ENCODE measurements at places on chromosomes 12 and 14. TPM values are rescaled to one million over a fixed set of nuclear protein-coding genes. Genes with fewer than 3 reads are reported as not detected.
A peak's percentile ranks its signal among the peaks of the same experiment; 100 is the strongest.

DNA sequence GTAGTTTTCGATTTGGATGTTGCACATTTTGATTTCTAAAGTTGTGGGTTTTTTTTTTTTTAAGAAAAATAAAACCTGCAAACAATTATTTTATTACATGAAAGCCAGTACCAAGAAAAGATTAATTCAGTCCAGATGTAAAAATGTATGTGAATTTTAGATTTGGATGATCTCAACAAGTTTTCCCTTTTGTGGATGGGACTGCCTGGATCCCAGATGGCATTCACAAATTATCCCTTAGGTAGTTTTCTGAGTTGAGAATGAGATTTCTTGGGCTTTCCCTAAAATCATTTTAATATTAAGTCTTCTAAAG, 2.8 kb downstream of the FRMD6 start:
- H3K4me1 ChIP-seq: peaks cover 36% of the 10 kb centered on the region
- DNase-seq: peak; percentile 51
- peak overlapping the region; percentile 97 for H3K4me3 ChIP-seq

- no peak for DNase-seq
- H3K4me1 ChIP-seq: no peaks in the 10 kb centered on the region
- H3K27ac ChIP-seq: no peak overlapping the region
- H3K4me3 ChIP-seq: no peak overlapping the region
- H3K27me3 ChIP-seq: no peaks in the 10 kb centered on the region
Measured at GRCh38 chr14:105220699-105221597, 27.4 kb upstream of the BTBD6 start.

- H3K4me3 ChIP-seq: no peak overlapping the region
- no peak overlapping the region for H3K27ac ChIP-seq
- no peaks in the 10 kb centered on the region for H3K27me3 ChIP-seq
- no peaks in the 10 kb centered on the region for H3K36me3 ChIP-seq
- H3K4me1 ChIP-seq: peaks cover 7% of the 10 kb centered on the region
Measured at GRCh38 chr12:89889062-89889461, 180.4 kb upstream of the ATP2B1 start.

DNA sequence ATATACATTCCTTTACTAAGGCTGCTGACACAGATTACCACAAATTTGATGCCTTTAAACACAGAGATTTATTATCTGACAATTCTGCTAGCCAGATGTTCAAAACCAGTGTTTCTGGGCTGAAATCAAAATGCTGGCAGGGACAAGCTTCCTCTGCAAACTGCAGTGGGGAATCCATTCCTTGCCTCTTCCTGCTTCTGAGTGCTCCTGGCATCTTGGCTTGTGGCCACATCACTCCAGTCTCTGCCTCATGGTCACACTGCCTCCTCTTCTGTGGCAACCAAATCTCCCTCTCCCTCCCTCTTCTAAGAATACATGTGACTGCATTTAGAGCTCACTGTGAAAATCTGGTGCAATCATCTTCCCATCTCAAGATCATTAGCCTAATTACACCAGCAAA, 235.7 kb downstream of the TTC8 start:
- peak; percentile 6 for DNase-seq
- H3K27me3 ChIP-seq: no peaks in the 10 kb centered on the region
- no peaks in the 10 kb centered on the region for H3K4me1 ChIP-seq
- H3K36me3 ChIP-seq: no peaks in the 10 kb centered on the region
- H3K27ac ChIP-seq: no peak overlapping the region

- peaks cover 68% of the 10 kb centered on the region for H3K27me3 ChIP-seq
- no peak overlapping the region for H3K4me3 ChIP-seq
- no peaks in the 10 kb centered on the region for H3K36me3 ChIP-seq
- DNase-seq: no peak
- H3K27ac ChIP-seq: no peak overlapping the region
- no peaks in the 10 kb centered on the region for H3K4me1 ChIP-seq
Measured at GRCh38 chr14:69855180-69855832, 23.9 kb upstream of the SMOC1 start.

GRCh38 chr12:83122623-83122934, 435.9 kb downstream of the TMTC2 start:
- peak; percentile 64 for DNase-seq
- peaks cover 9% of the 10 kb centered on the region for H3K4me1 ChIP-seq
- no peaks in the 10 kb centered on the region for H3K27me3 ChIP-seq
- no peaks in the 10 kb centered on the region for H3K36me3 ChIP-seq
- peak overlapping the region; percentile 79 for H3K4me3 ChIP-seq
- H3K27ac ChIP-seq: peak overlapping the region; percentile 27

GRCh38 chr12:101619026-101619786, 24.4 kb downstream of the MYBPC1 start:
- no peak overlapping the region for H3K27ac ChIP-seq
- H3K27me3 ChIP-seq: no peaks in the 10 kb centered on the region
- H3K4me1 ChIP-seq: no peaks in the 10 kb centered on the region
- DNase-seq: no peak

GRCh38 chr12:45986641-45987339, 3.6 kb downstream of the SCAF11 start:
- H3K4me1 ChIP-seq: peaks cover 23% of the 10 kb centered on the region
- H3K27ac ChIP-seq: peak overlapping the region; percentile 99
- no peaks in the 10 kb centered on the region for H3K36me3 ChIP-seq
- H3K27me3 ChIP-seq: no peaks in the 10 kb centered on the region
- DNase-seq: peak; percentile 35
- peak overlapping the region; percentile 80 for H3K4me3 ChIP-seq

GRCh38 chr12:108777156-108777555, 45.8 kb upstream of the CORO1C start:
- no peaks in the 10 kb centered on the region for H3K27me3 ChIP-seq
- no peaks in the 10 kb centered on the region for H3K36me3 ChIP-seq
- no peak for DNase-seq

GRCh38 chr14:101361451-101362433, 199.6 kb upstream of the DIO3 start:
- H3K4me1 ChIP-seq: no peaks in the 10 kb centered on the region
- H3K27me3 ChIP-seq: peaks cover 33% of the 10 kb centered on the region
- H3K27ac ChIP-seq: no peak overlapping the region
- no peaks in the 10 kb centered on the region for H3K36me3 ChIP-seq

DNA sequence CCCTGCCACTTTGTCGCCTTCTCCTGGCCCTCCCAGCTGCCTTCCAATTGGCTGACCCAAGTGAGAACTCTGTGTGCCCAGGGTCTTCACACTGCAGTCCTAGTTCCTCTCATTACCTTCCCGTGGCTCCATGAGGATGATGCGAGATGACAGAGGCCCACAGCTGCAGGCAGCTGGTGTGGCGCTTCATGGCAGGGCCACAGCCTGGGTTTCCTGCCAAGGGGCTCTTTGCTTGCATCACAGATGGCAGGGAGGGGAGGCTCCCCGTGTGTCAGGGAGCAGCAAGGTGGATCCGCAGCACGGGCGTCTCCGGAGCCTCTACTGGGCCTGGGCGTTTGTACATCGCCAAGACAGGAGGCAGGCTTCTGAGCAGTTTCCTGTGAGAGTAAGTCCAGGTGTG, 28.9 kb downstream of the DEGS2 start:
- no peak overlapping the region for H3K4me3 ChIP-seq
- peaks cover 35% of the 10 kb centered on the region for H3K4me1 ChIP-seq
- DNase-seq: no peak
- no peaks in the 10 kb centered on the region for H3K36me3 ChIP-seq
- no peak overlapping the region for H3K27ac ChIP-seq
- H3K27me3 ChIP-seq: no peaks in the 10 kb centered on the region

GRCh38 chr14:95503365-95504134, 12.9 kb downstream of the SYNE3 start:
- DNase-seq: no peak
- H3K4me1 ChIP-seq: peaks cover 38% of the 10 kb centered on the region
- H3K27me3 ChIP-seq: no peaks in the 10 kb centered on the region
- H3K27ac ChIP-seq: peak overlapping the region; percentile 50

DNA sequence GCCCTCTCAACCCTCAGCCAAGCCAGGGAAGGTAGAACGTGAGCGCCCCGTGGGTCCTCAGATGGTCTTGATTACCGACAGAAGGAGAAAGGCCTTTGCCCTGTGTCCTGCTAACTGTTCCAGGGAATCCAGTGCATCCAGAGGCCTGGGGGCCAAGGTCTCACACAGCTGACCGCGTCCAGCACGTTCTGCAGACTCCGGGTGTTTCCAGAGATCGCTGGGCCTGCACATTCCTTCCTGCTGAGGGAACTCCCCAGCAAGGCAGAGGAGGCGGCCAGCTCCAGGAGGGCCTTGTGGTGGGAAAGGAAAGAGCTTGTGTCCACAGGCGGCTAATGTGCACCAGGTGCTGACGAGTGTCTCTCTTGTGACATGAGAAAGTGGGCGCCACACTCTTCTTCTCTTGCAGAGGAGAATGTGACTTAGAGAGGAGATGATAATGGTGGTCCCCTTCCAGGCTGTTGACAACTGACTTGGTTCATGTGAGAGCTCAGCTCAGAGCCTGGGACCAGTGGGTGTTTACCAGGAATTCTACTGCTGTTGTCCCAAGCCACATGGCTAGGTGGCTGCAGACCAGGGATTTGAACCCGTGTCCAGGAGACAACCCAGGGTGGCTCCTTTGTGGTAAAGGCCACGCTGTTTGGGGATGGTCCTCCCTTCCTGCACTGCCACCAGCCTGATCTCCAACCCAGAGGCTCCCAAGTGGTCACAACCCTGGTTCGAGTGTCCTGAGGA, 46.8 kb upstream of the DLK1 start:
- H3K4me3 ChIP-seq: no peak overlapping the region
- no peaks in the 10 kb centered on the region for H3K36me3 ChIP-seq
- peak; percentile 78 for DNase-seq
- H3K4me1 ChIP-seq: 0 out of 2 replicates have a peak, but pooled peaks cover 6% of the 10 kb centered on the region
- peaks cover 32% of the 10 kb centered on the region for H3K27me3 ChIP-seq
- H3K27ac ChIP-seq: no peak overlapping the region

- no peak overlapping the region for H3K27ac ChIP-seq
- peaks cover 28% of the 10 kb centered on the region for H3K36me3 ChIP-seq
- no peak overlapping the region for H3K4me3 ChIP-seq
- no peak for DNase-seq
- no peaks in the 10 kb centered on the region for H3K27me3 ChIP-seq
- H3K4me1 ChIP-seq: no peaks in the 10 kb centered on the region
Measured at GRCh38 chr12:116934908-116935705, 24.4 kb downstream of the FBXW8 start.

GRCh38 chr14:93962701-93963601, 13.4 kb downstream of the ASB2 start:
- H3K4me3 ChIP-seq: no peak overlapping the region
- no peak overlapping the region for H3K27ac ChIP-seq
- peaks cover 23% of the 10 kb centered on the region for H3K4me1 ChIP-seq
- no peaks in the 10 kb centered on the region for H3K27me3 ChIP-seq

DNA sequence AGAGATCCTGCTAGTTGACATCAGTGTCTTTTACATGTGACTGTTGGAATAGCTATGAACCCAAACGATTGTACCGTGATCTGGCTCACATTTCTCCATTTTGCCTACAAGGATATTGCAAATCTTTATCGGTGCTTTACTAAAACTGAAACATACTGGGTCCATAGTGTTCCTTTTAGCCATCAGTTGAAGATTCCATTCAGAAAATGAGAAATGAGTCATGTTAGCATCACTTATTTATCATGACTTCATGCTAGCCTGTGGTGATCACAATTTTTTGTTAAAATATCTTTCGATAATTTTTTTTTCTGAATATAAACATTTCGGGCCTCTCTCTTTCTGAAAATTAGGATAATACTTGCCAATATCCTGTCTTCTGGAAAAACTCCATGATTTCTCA, 210.3 kb downstream of the EGLN3 start:
- no peak overlapping the region for H3K4me3 ChIP-seq
- no peaks in the 10 kb centered on the region for H3K27me3 ChIP-seq
- H3K27ac ChIP-seq: no peak overlapping the region

GRCh38 chr12:131911851-131912477, 17.1 kb upstream of the PUS1 start:
- DNase-seq: no peak
- H3K27ac ChIP-seq: 0 out of 2 replicates have a peak overlapping the region, but pooled peaks have one; percentile 19
- H3K4me1 ChIP-seq: peaks cover 8% of the 10 kb centered on the region
- H3K4me3 ChIP-seq: no peak overlapping the region

DNA sequence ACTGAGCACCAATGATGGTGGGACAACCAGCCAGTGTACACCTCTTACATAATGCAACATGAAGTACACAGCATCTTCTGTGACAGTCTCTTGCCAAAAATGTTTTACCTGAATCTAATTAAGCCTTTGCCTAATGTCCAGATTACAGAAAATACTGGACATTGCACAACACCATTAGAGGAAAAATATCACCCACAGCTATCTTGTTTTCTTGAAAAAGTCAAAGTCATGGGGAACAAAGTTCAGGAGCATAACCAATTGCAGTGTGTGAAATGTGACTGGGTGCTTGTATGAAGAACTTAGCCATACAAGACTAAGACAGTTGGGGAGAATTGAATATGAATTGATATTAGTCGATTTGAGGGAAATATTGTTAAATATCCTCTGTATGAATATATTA, 12.1 kb upstream of the ANO6 start:
- no peak for DNase-seq
- no peak overlapping the region for H3K4me3 ChIP-seq
- no peaks in the 10 kb centered on the region for H3K4me1 ChIP-seq
- no peak overlapping the region for H3K27ac ChIP-seq
- no peaks in the 10 kb centered on the region for H3K27me3 ChIP-seq

GRCh38 chr14:33413381-33413780, 474.7 kb downstream of the NPAS3 start:
- H3K27me3 ChIP-seq: no peaks in the 10 kb centered on the region
- DNase-seq: no peak
- no peak overlapping the region for H3K27ac ChIP-seq
- no peak overlapping the region for H3K4me3 ChIP-seq
- H3K4me1 ChIP-seq: no peaks in the 10 kb centered on the region

DNA sequence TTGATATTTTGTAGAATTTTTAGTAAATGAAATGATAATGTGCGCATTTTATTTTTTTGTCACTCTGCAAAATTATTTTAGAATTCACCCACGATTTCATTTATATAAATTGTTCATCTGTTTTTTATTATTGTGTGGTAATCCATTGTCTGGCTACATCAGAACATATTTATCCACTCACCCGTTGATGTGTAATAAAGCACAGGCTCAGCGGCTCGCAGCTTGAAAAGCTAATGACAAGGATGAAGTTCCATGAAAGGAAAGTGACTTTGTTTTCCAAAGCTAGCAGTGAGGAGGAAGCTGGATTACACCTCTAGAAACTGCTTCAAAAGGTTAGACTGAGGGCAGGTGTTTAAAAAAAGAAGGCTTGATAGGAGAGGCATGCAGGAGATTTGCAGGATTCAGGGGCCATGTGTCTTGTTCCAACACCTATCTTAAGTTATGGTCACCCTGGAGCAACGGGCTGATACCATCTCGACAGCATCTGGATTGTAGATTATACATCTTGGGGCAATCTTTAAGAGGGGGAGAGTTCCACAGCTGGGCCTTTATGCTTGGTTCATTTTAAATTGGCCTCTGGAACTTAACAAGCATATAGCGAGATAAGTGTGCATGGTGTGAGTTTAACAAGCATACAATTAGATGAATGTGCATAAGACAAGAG, 194.1 kb downstream of the TMTC3 start:
- peak overlapping the region; percentile 17 for H3K27ac ChIP-seq
- H3K4me3 ChIP-seq: no peak overlapping the region
- no peaks in the 10 kb centered on the region for H3K36me3 ChIP-seq
- peak; percentile 71 for DNase-seq
- H3K4me1 ChIP-seq: peaks cover 74% of the 10 kb centered on the region

The SERPINA10 gene
- not detected for polyA plus RNA-seq

The KNTC1 gene
- polyA plus RNA-seq: 8.1 TPM

The KLRF1 gene
- not detected for polyA plus RNA-seq

All from GM23248 (cell line).